ENCODE measurements at places on chromosomes 11 and 22.

- DNase-seq, result no peak
Observed at GRCh38 chr22:38347944-38348750, 30.9 kb upstream of the CSNK1E start.

- DNase-seq, result no peak
Observed at GRCh38 chr11:95331161-95331560, 100.2 kb upstream of the SESN3 start.

DNA sequence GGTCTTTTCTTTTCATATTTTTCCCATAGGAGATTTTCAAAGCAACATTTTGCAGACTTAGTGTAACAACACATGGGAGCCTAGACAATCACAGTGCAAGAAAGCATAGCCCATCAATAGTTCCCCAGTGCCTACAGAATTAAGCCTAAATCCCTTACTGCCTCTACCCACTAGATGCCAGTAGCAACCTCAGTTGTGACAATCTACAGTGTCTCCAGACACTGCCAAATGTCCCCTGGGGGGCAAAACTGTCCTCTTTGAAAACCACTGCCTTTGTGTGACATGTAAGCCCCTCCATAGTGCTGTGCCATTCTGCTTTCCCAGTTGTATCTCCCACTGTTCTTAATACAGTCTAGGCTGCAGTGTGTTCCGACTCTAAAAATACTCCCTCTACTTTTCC is 1329.0 kb downstream of the LRRC4C start:
- no peak for DNase-seq

- no peak for DNase-seq
Observed at GRCh38 chr11:86594746-86595145, 77.7 kb downstream of the ME3 start.

- DNase-seq, result peak; percentile 68
Observed at GRCh38 chr11:95084509-95084908, 5.1 kb upstream of the ENDOD1 start.

GRCh38 chr11:31412946-31413345 is 43.3 kb downstream of the DNAJC24 start:
- no peak for DNase-seq

DNA sequence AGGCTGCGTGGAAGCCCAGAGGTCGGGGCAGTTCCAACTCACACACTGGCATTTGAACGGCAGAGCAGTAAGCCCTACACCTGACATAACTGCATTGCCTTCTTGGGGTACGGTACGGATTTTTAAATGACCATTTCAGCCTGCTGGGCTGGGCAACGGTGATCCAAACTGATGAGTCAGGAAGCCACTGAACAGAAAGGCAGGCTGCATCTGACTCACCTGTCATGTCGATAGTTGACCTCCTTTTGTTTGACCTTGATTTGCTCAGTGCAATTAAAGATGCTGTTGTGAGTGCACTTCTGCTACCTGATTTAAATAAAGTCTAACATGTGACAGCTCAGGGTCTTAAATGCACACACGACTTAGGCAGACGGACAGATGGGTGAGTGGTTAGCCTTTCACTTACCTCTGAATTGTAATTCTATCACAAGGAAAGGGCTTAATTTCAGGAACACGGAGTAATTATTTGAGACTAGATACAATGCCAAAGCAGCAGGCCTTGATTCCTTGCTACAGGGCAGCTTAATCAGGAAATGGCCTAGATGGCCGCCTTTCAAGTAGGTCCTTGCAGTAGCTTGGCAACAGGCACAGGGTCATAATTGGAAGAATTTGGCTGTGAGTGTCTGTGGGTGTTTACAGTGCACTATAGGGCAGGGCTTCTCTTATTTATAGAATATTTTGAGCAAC is 52.2 kb downstream of the BMAL1 start:
- DNase-seq, result no peak

DNA sequence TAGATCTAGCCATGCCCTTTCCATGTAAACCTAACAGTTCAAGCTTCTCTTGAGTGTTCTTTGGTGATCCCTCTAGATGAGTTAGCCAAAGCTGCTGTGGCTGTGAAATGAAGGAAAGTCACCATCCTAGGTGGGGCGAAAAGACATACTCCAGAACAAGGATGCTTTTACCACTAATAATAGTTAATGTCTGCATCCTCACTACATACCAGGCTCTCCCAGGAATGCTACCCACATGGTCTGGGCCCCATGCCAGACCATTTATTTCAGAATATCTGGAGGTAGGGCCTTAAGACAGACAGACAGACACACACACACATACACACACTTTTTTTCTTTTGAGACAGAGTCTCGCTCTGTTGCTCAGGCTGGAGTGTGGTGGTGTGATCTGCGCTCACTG is 14.7 kb downstream of the ABTB2 start:
- no peak for DNase-seq

- peak; percentile 12 for DNase-seq
Observed at GRCh38 chr11:74321487-74322188, 10.2 kb upstream of the P4HA3 start.

DNA sequence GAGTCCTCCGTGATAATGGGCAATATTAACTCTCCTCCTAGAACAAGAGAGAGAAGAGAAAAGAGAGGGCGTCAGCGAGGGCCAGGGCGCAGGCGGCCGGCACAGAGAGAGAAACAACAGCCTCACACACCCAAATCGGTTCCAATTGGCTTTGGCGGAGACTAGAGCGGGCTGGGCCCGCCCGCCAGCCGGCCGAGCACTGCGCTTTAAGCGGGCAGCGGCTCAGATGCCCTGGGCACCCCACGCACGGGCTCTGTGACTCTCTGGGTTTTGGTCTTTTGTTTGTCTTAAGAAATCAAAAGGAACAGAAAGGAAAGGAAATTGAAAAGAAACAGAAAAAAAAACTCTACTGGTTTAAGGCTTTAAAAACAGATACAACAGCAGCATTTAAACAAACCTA is 17.0 kb downstream of the SLC22A12 start:
- no peak for DNase-seq

- peak; percentile 57 for DNase-seq
Observed at GRCh38 chr22:38467904-38468442, at the start of gene KDELR3. Gene KDELR3 (plus strand): TSS chr22:38468096. CDS start chr22:38468234, 138 bp downstream.

DNA sequence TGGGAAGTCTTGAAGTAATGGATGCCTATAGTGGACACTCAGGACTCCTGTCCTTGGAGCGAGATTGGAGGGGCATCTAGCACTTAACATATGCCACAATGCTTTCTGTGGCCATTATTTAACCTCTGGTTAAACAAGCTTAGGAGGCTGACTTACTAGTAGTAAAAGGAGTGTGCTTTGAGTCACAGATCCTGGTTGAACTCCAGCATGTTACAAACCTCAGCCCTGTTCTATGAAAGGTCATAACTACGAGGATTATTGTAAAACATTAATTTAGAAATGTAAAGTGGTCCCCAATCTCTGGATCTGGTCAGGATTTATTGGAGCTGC is 1.1 kb upstream of the LBHD1 start:
- no peak for DNase-seq

GRCh38 chr11:28621753-28622152 is 513.6 kb downstream of the METTL15 start:
- DNase-seq, result no peak

Data from activated naive CD4-positive, alpha-beta T cell treated with Interleukin-2 at 50 U/mL for 16 hours (primary cell).